ENCODE measurements at places on chromosomes 1 and 21. TPM values are rescaled to one million over a fixed set of nuclear protein-coding genes. Genes with fewer than 3 reads are reported as not detected.

The TRABD2B gene
- 3.0 TPM for total RNA-seq

The C4BPB gene
- 0.90 TPM for total RNA-seq

The KCNE2 gene
- total RNA-seq: 0.44 TPM

The BCL2L15 gene
- 0.63 TPM for total RNA-seq

The CELA2A gene
- 1.6 TPM for total RNA-seq
